Activated T-cell treated with anti-CD3 and anti-CD28 coated beads, Interleukin-2, amount 50 U/mL, for 72 hours (primary cell): ENCODE measurements at places on chromosomes 16 and 17. TPM values are rescaled to one million over a fixed set of nuclear protein-coding genes. Genes with fewer than 3 reads are reported as not detected.

Gene TP53TG3F
- not detected for total RNA-seq

Gene CDH3
- total RNA-seq = 15.2 TPM

Gene MEIOB
- 0.94 TPM for total RNA-seq

Gene ENPP7
- total RNA-seq = not detected

Gene CACNG1
- not detected for total RNA-seq

Gene TPSD1
- total RNA-seq = not detected

DNA sequence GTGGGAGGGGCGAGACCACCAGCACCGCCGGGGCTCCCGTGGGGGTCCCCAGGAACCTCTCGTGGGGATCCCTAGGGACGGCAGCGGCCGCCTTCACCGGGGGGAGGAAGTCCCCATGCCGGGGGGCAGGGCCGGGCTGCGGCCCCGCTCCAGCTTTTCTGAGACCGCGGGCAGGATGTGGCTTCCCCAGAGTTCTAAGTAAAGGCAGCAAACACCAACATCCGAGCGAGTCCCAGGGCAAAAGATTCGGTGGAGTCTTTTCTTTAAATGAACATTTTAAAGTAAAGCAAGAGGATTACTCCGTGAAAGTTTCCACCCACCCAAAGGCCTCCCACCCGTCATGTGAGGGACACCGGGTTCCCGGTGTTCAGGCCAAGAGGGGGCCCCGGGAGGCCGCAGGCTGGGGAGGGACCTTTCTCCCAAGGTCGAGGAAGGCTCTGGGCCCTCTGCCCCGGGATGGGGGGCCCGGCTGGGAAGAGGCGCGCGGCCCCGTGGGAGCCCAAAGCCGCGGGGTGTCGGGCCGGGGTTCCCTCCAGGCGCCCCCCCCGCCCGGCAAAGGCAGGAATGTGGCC lies 137.2 kb upstream of the RPH3AL start:
- peak; percentile 83 for DNase-seq
- peaks cover 10% of the 10 kb centered on the region for H3K4me1 ChIP-seq
- peaks cover 7% of the 10 kb centered on the region for H3K27me3 ChIP-seq
- peak overlapping the region; percentile 91 for H3K27ac ChIP-seq
- peak overlapping the region; percentile 89 for H3K4me3 ChIP-seq

- DNase-seq = no peak
- no peak overlapping the region for H3K27ac ChIP-seq
Measured at GRCh38 chr17:48357779-48358602, 72.0 kb downstream of the SKAP1 start.

- peak overlapping the region; percentile 99 for H3K27ac ChIP-seq
- H3K27me3 ChIP-seq = no peaks in the 10 kb centered on the region
- peak; percentile 96 for DNase-seq
- H3K4me1 ChIP-seq = peaks cover 51% of the 10 kb centered on the region
- H3K36me3 ChIP-seq = peaks cover 38% of the 10 kb centered on the region
Measured at GRCh38 chr17:58337600-58338453, 9.2 kb upstream of the TSPOAP1 start.

DNA sequence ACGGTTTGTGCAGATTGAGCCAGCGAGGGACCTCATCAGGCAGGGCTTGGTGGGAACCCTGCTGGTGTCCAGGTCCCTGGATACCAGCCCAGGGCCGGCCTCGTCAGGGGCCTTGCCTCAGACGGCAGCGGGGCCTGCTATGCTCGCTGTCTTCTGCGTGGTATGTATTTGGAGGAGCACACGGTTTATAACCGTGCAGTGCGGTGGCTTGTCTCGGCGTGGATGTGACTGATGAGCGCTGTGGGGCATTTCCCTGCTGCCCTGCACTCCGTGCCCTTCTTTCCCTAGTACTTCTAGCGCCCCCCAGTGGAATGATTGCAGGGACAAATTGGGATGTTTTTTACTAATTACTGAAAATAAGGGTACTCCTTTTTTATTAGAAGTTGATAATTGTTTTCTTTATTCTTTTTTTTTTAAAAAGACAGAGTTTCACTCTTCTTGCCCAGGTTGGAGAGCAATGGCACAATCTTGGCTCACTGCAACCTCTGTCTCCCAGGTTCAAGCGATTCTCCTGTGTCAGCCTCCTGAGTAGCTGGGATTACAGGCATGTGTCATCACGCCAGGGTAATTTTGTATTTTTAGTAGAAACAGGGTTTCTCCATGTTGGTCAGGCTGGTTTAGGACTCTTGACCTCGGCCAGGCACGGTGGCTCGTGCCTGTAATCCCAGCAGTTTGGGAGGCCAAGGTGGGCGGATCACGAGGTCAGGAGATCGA lies 15.3 kb downstream of the TBCD start:
- H3K36me3 ChIP-seq = peaks cover 9% of the 10 kb centered on the region
- no peak overlapping the region for H3K27ac ChIP-seq
- no peak overlapping the region for H3K4me3 ChIP-seq
- peak; percentile 54 for DNase-seq
- H3K27me3 ChIP-seq = no peaks in the 10 kb centered on the region

- no peaks in the 10 kb centered on the region for H3K36me3 ChIP-seq
- no peaks in the 10 kb centered on the region for H3K27me3 ChIP-seq
- no peaks in the 10 kb centered on the region for H3K4me1 ChIP-seq
- no peak overlapping the region for H3K4me3 ChIP-seq
Measured at GRCh38 chr17:71516149-71516548, 604.7 kb upstream of the SOX9 start.

GRCh38 chr16:30805370-30806169 lies 18.6 kb upstream of the ZNF629 start:
- DNase-seq = peak; percentile 57
- peaks cover 30% of the 10 kb centered on the region for H3K4me1 ChIP-seq
- H3K36me3 ChIP-seq = no peaks in the 10 kb centered on the region
- H3K27me3 ChIP-seq = peaks cover 7% of the 10 kb centered on the region
- peak overlapping the region; percentile 69 for H3K4me3 ChIP-seq

DNA sequence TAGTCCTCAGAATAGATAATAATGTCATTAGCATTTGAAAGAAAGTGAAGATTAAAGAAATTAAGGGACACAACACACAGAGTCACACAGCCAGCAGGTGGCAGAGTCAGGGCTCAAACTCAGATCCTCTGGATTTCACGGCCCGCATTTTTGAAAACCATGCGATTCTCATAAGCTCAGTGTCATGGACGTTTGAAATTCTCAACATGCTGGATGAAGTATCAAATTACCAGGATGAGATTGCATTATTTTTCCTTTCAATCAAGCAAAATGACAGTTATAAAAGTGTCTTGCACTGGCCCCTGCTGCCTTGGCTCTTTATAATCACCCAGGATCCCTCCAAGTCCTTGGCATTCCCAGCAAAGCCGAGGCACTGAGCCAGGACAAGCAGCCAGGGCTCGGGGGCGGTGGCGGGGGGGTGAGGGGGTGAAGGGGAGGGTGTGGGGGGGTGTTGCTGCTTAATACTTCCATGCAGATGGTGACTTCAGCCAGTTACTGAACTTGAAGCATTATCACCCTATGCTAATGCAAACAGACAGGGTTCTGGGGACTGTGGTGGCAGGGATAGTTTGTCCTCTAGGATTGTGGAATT lies 6.6 kb upstream of the BMERB1 start:
- H3K27ac ChIP-seq = no peak overlapping the region
- H3K36me3 ChIP-seq = no peaks in the 10 kb centered on the region
- H3K27me3 ChIP-seq = peaks cover 10% of the 10 kb centered on the region
- H3K4me1 ChIP-seq = no peaks in the 10 kb centered on the region

- no peak for DNase-seq
- H3K4me1 ChIP-seq = peaks cover 80% of the 10 kb centered on the region
- H3K27me3 ChIP-seq = no peaks in the 10 kb centered on the region
- H3K36me3 ChIP-seq = peaks cover 36% of the 10 kb centered on the region
- peak overlapping the region; percentile 95 for H3K4me3 ChIP-seq
Measured at GRCh38 chr16:66553223-66553622, 847 bp downstream of the CKLF start.

GRCh38 chr17:67139289-67139688 lies 94.9 kb downstream of the CACNG1 start:
- H3K27ac ChIP-seq = peak overlapping the region; percentile 55
- H3K36me3 ChIP-seq = peaks cover 27% of the 10 kb centered on the region
- H3K27me3 ChIP-seq = no peaks in the 10 kb centered on the region
- H3K4me1 ChIP-seq = peaks cover 25% of the 10 kb centered on the region
